ENCODE measurements at places on chromosomes 6 and 20.

DNA sequence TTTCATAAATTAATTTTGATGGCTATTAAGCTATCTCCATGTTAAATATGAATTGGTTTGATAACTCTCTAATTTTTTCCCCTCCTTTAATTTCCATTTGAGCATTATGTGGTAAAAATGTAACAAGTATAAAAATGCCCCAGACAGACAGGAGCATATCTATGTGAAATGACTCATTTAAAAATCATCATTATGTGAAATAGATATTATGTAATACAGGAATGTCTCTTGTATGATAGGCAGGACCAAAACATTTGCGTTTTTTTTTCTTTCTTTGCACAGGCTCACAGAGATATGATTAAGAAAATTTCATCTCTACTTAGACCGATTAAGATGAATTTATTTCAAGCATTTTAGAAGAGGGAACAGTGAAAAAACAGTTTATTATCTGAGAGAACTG, 95.8 kb downstream of the AKAP7 start:
- no peak for DNase-seq

DNA sequence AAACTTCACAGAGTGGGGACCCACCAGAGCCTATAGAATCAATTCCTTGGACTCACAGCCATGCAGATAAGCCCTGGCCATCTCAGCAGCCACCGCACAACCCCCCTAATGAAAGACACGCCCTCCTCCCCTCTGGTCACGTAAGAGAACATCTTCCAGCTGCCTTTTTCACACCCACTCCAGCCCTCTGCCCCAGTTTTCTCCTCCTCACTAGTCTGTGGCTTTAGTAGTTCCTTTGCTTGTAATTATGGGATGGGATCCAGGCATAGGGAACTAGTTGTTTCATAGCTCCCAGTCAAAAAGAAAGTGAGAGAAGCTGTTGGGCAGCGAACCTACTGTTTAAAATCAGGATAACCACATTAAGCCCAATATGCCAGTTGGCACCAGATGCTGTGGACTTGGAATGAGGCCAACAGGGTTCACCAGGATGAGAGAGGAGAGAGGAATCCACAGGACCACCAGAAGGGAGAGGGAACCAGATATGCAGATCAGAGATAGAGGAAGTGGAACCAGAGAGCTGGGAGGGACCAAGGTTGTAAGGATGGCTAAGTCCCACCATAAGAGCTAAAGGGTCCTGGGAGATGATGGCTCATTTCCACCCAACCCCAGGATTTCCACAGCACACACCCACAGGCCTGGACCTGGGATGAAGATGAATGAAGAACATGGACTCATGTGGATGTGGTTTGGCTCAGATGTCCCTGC, 9.0 kb upstream of the BTN3A1 start:
- no peak for DNase-seq

DNA sequence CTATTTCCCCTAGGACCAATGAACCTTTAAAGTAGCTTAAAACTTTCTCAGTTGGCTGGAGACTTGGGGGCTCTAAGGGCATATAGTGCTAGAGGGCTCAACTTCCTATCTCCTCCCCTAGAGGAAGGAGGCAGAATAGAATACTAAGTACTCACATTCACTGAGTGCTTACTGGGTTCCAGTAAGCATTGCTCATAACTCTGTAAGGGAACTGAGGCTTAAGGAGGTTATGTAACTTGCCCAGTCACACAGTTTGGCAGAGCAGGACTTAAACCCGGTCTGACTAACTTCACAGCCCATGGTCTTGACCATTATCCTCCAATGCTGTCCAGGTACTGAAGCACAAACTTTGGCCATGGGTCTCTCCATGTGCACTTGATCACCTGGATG, 12.5 kb downstream of the SESN1 start:
- no peak for DNase-seq

DNA sequence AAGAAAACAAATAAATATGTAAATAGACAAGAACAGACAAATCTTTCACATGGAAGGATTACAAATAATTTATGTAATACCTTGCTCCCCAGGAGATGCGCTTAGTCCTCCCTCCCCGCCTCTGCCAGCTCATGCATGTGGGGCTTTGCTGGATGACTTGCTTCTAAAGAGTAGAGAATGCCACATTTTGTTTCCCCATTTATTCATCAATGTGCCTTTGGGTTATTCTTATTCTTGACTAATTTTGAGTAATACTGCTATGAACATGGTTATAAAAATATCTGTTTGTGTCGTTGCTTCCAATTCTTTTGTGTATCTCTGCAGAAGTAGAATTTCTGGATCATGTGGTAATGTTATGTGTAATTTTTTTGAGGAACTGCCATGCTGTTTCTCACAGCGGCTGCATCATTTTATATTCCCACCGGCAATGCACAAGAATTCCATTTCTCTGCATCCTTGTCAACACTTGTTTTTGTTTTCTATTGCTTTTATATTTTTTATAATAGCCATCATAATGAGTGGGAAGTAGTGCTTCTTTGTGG, 23.8 kb upstream of the DUSP22 start:
- no peak for DNase-seq

DNA sequence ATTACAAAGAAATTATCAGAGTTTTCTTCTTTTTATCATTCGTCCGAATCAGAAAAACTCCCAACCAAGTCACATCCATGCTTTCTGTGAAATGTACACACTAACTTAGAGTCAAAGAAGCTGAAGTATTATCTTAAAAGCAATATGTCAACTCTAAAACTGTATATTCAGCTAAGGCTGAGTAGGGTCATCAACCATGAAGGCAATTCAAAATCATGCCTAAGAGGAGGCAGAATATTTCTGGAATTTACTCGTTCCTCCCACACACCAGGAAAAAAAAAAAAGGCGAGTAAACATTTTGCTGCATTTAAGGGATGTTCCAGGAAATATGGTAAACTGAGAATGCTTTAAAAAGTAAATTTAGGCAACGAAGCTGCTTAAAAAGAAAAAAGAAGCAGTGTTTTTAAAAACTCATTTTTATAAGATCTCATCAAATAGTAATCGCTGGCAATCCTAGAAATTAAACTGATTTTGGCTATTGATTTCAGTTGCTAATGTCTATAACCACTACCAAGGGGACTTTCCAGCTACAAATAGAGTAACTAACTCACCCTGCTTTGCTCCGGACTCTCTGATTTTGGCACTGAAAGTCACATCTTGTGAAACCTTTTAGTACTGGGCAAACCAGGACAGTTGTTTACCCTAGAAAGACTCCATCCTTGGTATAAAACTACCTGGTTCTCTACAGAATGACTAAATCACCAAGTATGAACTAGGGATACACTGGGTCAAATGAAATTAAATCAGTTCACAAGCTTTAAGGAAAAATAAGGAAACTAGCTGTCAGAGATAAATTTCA, 82.8 kb downstream of the MBOAT1 start:
- DNase-seq: no peak

DNA sequence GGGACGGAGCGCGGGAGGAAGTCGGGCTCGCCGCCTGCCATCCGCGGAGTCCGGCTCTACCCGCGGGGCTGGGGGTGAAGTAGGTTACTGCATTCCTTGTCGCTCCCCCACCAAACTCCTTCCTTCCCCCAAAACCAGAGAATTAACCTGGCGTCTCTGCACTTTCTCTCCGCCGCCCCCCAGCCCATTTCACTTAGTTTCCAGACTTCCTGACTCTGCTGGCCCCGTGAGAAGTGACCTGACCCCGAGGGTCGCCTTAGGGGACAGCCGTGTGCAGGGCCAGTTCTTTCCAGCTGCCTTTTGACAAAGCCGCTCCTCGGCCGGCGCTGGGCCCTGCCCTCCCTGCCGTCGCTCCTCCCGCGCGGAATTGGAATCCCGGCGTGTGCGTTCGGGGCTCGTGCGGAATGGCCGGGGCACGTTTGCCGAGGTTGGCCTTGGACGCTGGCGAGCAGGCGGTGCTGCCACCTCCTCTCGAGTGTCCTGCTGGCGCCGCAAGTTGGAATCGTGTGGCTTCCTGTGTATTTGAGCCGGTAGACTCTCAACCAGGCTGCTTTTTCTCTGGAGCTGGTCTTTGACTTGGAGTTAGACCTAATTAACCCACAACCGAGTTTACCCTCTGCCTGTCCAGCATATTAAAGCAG, 650 bp downstream of the DCBLD1 start:
- DNase-seq: no peak

- no peak for DNase-seq
Observed at GRCh38 chr20:58650181-58650775, 805 bp upstream of the STX16 start.

GRCh38 chr6:163390770-163391169, 23.7 kb upstream of the QKI start:
- no peak for DNase-seq

- no peak for DNase-seq
Observed at GRCh38 chr20:31548820-31549512, 34.7 kb downstream of the HM13 start.

DNA sequence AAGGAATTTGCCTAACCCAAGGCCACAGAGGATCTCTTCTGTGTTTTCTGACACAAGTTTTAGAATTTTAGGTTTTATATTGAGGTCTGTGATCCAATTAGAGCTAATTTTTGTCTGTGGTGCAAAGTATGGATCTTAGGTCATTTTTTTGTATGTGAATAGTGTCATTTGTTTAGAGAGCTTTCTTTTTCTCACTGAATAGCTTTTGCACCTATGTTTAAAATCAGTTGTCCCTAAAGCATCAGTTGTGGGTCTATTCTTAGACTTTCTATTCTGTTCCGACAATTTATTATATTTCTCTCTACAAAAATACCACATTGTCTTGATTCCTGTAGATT, 341 bp upstream of the MCM9 start:
- DNase-seq: no peak

- no peak for DNase-seq
Observed at GRCh38 chr6:157727629-157728182, 95.3 kb upstream of the SNX9 start.
